CD4-positive, alpha-beta T cell treated with Interleukin-2 at 100 ng/mL for 4 hours (primary cell): ENCODE measurements at places on chromosomes 12 and 14.

- no peak for DNase-seq
Measured at GRCh38 chr12:106433055-106433454, 75.5 kb downstream of the POLR3B start.

DNA sequence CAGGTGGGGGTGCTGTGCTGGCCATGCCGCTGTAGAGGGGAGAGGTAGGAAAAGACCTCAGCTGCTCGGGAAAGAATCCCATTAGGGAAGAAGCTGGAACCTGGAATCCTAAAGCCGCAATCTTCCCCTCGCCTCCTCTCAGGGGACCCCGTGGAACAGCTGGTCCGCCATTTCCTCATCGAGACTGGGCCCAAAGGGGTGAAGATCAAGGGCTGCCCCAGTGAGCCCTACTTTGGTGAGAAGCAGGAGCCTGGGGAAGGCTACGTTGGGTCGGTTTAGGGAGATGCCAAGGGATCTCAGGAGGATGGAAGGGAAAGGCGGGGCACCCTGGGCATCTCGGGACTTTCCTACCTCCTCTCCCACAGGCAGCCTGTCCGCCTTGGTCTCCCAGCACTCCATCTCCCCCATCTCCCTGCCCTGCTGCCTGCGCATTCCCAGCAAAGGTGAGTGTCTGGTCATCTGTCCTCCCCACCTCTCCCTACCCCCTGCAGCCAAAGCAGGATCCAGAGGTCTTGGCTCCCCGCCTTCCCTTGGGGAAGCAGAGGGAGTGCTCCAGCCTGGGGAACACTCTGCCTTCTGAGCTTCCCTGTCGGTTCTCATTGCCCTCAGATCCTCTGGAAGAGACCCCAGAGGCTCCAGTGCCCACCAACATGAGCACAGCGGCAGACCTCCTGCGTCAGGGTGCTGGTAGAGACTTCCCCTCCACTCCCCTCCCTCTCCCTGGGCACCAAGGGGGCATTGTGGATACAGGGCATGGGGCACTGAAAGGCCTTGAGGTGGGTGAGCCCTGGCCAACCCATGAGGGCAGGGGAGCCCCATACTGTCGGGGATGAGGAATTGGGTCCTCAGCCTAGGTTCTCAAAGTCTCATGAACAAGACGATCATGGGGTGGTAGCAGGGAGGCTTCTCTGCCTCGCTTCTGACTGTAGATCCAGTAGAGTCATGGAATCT is 12.4 kb downstream of the TNS2 start:
- no peak for DNase-seq

- no peak for DNase-seq
Measured at GRCh38 chr14:26209699-26210098, 388.1 kb downstream of the NOVA1 start.

DNA sequence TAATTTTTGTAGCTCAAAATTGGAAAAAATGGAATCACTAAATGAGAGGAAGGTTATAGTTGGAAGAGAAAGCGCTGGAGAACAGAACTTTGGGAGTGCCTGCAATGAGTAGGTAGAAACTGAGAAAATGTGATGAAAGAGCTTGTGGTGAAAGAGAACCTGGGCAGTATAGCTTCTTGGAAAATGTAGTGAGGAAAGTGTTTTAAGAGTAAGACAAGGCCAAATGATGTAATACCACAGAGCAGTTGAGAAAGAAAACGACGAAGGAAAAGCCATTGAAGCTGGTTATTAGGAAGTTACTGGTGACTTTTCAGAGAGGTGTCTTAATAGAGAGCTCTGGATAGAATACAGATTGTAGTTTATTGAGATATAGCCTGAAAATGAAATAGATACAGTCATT is 255.3 kb downstream of the AEBP2 start:
- DNase-seq, result no peak

- no peak for DNase-seq
Measured at GRCh38 chr12:84315926-84316325, 596.7 kb downstream of the SLC6A15 start.

- no peak for DNase-seq
Measured at GRCh38 chr12:110995016-110995415, 74.6 kb upstream of the MYL2 start.

DNA sequence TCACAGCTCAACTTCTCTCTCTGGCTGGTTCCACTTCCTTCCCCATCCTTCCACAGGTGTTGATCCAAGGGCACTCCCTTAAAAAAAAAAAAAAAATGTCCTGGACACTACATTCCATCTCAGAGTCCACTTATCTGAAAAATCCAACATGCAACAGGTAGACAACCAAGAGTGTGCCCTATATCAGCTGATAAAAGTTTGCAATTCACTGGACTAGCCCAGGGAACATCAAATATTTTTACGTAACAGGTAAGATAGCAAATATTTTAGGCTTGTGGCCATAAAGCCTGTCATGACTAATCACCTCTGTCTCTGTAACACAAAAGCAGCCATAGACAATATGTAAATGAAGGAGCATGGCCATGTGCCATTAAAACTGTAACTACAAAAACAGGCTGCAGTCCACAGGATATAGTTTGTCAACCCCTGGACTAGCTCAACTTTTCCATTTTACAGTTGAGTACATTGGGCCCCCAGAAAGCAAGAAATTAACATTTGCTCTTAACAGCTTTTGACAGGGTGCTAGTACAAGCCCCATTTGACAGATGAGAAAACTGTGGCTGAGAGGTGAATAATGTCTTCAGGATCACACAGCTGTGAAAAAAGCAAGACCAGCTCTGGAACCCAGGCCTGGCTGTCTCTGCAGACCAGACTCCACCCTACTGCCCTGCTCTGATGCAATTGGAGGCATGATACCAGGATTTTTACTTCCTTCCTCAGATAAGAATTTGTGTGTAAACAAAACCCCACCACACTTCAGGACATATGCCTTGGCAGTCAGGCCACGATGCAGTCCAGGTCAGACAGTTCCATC is 68.9 kb downstream of the CMKLR1 start:
- DNase-seq, result no peak

DNA sequence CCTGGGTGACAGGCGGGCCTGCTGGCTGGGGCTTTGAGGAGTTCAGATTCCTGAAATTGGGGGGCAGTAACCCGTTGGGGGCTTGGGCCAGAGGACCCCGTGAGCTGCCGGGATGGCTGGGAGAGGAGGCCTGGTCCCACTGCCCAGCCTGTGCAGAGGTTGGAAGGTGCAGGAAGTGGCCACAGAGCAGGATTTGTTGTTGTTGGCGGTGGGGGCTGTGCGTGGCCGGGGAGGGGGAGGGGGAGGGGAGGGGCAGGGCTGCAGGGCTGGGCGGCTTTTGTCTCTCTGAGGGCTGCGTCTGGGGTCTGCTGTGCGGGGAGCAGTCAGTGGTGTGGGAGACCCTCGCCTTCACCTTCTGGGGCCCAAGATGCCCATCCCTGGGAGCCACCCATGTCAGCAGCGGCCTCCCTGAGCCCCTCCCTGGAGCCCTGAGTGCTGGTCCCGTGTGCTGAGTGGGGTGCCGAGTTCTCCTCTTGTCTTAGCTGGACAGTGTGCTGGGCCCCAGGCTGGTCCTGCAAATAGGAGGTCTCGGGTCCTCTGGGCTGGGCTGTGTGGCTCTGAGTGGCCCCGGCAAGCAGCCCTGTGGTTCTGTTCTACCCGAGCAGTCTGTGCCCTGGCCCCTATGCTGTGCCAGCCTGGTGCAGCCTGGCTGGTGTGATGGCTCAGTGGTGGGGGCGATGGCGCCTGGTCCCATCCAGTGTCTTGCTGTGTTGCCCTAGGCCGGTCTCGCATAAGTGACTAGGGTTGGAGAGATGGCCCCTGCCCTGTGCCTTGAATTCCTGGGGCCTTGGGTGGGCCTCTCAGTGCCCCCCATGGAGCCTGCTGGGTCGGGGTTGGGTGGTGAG is 10.3 kb downstream of the KIF26A start:
- DNase-seq, result no peak
